ENCODE measurements at places on chromosomes 5 and 9. TPM values are rescaled to one million over a fixed set of nuclear protein-coding genes. Genes with fewer than 3 reads are reported as not detected.
A peak's percentile ranks its signal among the peaks of the same experiment; 100 is the strongest.

WWC1 gene
- polyA plus RNA-seq, result 0.23 TPM

DNA sequence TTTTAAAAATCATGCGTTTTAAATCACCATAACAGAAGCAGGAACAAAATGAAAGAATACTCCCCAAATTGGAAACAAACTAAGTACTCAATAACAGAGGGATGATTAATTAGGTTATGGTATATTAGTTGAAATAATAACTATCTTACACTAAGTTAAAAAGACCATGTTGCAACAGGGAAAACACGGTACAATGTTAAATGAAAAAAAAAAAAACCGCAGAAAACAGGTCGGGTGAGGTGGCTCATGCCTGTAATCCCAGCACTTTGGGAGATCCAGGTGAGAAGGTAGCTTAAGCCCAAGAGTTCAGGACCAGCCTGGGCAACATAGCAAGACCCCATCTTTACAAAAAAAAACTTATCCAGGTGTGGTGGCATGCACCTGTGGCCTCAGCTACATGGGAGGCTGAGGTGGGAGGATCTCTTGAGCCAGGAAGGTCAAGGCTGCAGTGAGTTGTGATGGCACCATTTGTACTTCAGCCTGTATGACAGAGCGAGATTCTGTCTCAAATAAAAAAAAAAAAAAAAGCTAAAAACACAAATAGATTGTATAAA lies 2.4 kb upstream of the PTPN3 start:
- DNase-seq, result no peak

PLCXD3 gene
- 30.1 TPM for polyA plus RNA-seq

DNA sequence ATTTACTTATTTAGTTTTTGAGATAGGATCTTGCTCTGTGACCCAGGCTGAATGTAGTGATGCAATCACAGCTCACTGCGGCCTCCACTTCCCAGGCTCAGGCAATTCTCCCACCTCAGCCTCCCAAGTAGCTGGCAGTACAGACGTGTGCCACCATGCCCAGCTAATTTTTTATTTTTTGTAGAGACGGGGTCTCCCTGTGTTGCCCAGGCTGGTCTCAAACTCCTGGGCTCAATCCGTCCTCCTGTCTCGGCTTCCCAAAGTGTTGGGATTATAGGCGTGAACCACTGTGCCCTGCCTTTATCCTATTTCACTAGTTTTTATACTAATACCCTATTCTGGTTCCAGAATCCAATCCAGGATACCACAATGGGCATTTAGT lies 6.8 kb downstream of the RPS14 start:
- DNase-seq, result no peak

GRCh38 chr5:176803068-176803942 lies 7.1 kb upstream of the UNC5A start:
- DNase-seq, result no peak

DNA sequence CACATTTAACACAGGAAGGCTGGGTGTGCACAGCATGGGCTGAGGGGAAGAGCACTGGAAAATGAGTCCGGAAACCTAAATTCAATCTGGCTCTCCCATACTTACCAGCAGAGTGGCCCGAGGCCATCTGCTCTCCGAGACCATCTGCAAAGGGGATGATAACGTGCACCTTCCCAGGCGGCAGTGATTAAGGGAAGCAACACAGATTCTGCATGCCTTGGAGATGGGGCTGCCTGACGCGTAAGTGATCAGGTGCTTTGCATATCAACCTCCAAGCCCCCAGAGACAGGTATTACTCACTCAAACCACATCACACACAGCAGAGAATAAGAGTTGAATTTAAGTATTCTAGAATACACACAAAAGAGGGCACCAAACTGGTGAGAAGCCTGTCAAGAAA lies 9.1 kb downstream of the EPB41L4B start:
- DNase-seq, result no peak

DNA sequence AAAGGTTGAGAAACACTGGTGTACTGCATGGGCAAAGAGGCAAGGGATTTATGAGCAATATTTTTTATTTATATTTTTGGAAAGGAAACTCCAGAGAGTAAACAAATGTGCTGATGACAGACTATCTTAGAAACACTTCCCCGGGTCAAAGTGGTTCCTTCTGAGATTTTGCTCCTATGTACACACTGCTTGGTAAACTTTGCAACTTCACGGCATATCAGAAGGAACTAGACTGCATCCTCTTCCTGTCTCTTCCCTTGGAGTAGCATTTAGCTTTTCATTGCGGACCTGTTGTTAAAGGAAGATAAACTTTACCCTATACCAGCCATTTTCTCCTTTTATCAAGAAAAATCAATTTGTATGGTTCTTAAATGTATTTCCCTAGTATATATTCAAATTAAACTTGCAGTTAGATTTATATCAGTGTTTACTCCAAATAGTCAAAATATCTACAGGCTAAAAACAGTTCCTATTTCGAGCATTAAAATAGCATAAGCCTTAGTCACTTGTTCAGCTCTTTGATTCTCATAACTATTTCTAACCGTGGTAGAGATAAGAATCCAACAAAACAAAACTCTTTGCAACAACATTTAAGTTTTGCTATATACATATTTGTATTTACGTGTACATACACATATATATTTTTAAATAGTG lies 48.0 kb upstream of the LRRC19 start:
- DNase-seq, result no peak

PDGFRB gene
- 27.6 TPM for polyA plus RNA-seq

GRCh38 chr5:159936686-159937329 lies 20.5 kb downstream of the ADRA1B start:
- no peak for DNase-seq

SLC36A2 gene
- polyA plus RNA-seq, result 0.15 TPM

- DNase-seq, result no peak
Measured at GRCh38 chr9:90420768-90421513, 221.7 kb downstream of the DIRAS2 start.

GRCh38 chr9:113614843-113615648 lies 151.5 kb downstream of the RGS3 start:
- DNase-seq, result peak; percentile 66

RASGRF2 gene
- 3.6 TPM for polyA plus RNA-seq

DNA sequence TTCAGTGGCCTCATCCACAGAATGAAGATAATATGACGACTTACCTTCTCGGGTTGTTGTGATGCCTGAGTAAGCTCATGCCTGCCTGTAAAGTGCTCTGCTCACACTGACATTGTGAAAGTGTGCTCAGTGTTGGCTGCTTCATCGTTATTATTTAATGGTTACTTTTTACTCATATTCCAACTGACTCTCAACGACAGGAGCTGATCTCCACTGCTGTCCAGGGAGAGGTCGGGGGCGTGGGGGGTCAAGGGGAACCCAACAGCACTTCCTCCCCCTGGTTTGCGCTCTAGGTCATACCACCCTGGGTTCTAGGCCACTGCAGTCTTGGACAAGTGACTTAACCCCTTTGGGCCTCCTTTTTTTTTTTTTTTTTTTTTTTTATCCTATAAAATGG lies 52.9 kb upstream of the ANGPTL2 start:
- DNase-seq, result no peak

DNA sequence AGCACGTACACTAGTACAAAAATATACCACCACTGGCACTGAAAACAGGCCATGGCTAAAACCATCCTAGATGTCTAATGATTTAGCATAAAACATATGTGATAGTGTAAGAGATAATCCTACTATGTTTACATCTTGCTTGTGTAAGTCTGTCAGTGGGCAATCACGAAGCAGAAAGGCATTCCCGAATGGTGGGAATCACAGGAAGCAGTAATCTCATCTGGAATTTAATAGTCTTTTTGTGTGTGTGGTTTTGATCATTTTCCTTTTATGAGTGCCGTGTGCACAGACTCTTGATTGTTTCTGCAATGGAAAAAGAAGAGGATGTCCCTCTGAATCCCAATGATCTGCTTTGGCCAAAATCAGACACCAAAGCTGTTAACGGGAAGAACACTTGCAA lies 200.5 kb downstream of the EBF1 start:
- DNase-seq, result no peak

DNA sequence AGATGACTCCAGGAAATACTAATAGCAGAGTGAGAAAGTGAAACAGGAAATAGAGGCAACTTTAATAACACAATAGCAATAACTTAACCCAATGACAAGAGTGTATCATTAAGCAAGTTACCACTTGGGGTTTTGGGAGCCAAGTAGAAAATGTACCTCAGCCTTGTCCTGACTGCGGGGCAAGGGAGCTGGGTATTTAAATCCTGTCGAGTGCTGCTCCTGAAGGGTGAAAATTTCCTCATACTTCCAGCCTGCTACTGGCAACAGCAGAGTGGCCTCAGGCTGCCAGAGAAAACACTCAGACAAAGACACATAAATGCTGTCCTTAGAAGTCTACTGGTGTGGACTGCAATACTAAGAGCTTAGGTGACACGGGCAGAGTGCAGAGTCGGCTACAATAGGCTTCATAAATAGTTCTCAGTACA lies 112.5 kb upstream of the EMB start:
- no peak for DNase-seq

DNA sequence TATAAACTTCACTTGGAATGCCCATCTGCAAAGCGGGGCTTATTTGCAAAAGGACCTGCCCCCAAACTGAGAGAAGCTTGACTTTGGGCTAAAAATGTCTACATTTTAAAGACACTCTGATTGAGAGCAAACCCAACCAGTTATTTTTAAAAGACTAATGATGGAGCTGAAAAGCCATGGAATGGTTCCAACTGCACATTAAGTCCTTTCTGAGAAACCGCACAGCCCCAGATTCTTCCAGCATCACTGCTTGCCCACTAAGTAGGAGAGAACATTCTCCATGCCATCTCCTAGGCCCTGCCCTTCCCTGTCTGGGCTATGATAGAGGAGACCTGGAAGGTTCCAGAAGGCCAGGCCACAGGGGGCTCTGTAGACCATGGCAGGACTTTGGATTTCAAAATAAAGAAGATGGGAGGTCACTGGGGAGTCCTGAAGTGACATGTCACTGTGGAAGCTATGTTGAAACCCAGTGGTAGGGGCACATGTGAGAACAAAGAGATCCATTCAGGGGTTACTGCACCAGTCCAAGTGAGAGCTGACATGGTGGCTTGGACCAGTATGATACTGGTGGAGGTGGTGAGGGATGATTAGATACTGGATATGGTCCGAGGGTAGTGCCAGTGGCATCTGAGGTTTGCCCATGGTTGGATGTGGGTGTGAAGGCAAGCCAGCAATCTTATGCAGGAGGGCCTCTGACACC lies 179.2 kb downstream of the DAB2IP start:
- no peak for DNase-seq

DNA sequence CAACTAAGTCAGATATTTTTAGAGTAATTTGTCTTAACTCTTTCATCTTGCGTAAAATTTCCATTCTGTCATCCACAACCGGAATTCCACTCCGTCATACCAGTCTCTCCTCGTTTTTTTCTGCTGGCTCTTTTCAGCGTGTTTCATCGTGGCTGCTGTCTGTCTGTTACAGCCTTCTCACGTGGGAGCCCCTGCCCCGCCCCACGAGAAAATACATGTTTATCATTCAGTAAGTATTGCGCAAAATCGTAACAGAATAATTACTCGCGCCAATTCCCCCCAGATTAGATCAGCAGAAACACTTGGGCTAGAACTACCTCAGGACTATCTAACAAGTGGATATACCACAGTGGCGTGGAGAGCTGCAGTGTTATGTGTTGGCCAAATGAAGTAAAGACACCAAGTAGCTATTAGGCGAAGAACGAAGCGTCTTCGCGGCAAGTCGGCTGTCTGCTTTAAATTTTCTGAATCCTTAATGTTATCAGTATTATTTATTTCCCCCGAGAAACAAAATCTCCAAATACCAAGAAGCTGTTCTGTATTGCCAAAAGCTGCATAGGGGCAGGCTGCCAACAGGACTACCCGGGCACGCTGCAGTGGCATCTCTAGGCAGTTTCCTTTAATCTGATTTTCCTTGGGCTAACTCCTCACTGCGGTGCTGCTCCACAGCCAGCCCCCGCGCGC lies 566 bp upstream of the FOCAD start:
- peak; percentile 64 for DNase-seq

FAM169A gene
- 1.1 TPM for polyA plus RNA-seq

- DNase-seq, result no peak
Measured at GRCh38 chr5:113205323-113205722, 228.7 kb downstream of the DCP2 start.

GRCh38 chr5:73125289-73125688 lies 4.9 kb downstream of the TMEM171 start:
- DNase-seq, result no peak

GRCh38 chr5:142235050-142235797 lies 89.6 kb downstream of the SPRY4 start:
- DNase-seq, result no peak

F12 gene
- 0.29 TPM for polyA plus RNA-seq

DNA sequence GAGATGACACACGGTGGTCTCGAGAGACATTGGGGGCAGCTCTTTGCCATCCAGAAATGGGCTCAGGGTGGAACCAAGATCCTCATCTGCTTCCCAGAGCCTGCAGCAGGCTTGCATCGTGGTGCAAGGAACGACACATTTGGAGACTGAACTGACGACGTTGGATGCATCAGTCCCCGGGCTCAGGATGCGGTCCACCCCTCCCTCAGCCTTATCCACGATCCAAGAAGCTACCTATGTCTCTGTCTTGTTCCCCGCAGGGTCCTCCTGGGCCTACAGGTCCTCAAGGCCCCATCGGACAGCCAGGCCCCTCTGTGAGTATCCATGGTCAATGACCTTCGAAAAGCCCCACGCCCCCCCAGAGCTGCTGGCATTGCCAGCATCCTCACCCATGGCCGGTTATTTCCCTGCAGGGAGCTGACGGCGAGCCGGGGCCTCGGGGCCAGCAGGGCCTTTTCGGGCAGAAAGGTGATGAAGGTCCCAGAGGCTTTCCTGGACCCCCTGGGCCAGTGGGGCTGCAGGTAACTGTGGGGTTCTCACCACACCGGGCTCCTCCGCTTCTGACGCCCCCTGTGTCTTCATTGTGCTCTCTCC lies 69.4 kb upstream of the FCN2 start:
- DNase-seq, result no peak

BAAT gene
- 0.03 TPM for polyA plus RNA-seq

DNA sequence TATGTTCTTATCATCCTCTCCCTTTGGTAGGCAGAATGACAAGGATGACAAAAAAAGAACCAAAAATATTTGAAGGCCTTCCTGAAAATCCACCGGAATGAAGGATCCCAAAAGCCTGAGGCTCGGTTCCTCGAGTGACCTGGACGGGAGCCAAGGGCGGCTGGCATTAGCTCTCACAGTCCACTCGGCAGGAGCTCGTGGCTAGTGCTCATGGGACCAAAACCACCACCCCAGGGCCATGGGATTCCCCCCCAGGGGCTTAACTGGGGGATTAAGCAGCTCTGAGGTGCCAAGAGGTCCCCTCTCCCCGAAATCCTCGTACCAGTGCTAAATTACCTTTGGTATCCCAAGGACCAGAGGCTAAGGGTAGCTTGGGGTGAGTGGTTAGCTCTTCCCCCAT lies 586 bp upstream of the PDZD2 start:
- peak; percentile 68 for DNase-seq

- DNase-seq, result no peak
Measured at GRCh38 chr9:123120131-123120530, 86.7 kb downstream of the GPR21 start.

DNA sequence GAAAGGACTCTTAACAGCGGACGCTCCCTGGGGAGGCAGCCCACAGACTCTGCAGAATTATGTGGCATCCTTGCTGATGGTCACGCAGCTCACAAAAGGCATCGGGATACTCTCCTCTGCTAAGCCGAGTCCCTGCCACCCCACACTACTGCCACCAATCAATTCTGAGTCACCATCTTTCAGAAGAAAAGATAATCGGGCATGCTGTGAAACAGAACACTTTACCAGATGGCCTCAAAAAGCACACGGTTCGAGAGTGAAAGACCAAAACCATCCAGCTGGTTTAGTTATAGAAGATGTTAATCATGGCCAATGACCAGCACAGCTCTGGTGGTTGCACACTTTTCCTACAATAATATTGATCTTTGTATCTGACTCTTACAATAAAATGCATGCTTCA lies 136.3 kb downstream of the MYO10 start:
- DNase-seq, result no peak
